Right forelimb (tissue), 1 donor: ENCODE measurements at places on chromosomes 5 and 9.

GRCh38 chr5:169751490-169751889 lies 114.4 kb downstream of the DOCK2 start:
- no peak for DNase-seq

GRCh38 chr9:128146591-128147120 lies 2.6 kb upstream of the LCN2 start:
- DNase-seq = no peak

- no peak for DNase-seq
Observed at GRCh38 chr9:130513078-130513477, 66.3 kb upstream of the FUBP3 start.

DNA sequence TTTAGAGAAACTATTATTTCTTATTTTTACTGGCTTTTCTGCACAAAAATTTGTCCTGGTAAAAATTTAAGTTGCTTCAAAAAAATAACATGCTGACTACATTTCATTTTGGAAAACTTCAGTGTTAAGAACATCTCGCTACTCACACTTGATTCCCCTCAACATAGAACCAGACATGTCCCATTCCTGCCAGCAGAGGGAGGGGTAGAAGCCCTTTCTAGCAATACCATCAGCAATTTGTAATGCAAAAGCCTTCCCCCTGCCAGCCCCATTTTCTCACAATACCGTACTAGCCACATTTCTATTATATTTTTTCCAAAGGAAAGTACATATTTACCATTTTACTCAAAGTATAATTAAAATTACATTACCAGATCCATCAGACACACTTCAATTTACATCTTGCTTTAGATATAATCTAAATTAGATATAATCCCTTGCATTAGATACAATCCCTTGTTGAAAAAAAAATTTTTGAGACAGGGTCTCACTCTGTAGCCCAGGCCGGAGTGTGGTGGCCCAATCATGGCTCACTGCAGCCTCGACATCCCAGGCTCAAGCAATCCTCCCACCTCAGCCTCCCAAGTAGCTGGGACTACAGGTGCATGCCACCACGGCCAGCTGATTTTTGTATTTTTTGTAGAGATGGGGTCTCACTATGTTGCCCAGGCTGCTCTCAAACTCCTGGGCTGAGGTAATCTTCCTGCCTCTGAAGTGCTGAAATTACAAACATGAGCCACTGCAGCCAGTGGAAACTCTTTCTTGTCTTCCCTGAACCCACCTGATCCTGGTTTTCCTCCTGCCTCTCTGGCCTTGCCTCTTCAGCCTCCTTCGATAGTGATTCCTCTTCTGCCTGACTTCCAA lies 39.6 kb upstream of the IDNK start:
- no peak for DNase-seq

DNA sequence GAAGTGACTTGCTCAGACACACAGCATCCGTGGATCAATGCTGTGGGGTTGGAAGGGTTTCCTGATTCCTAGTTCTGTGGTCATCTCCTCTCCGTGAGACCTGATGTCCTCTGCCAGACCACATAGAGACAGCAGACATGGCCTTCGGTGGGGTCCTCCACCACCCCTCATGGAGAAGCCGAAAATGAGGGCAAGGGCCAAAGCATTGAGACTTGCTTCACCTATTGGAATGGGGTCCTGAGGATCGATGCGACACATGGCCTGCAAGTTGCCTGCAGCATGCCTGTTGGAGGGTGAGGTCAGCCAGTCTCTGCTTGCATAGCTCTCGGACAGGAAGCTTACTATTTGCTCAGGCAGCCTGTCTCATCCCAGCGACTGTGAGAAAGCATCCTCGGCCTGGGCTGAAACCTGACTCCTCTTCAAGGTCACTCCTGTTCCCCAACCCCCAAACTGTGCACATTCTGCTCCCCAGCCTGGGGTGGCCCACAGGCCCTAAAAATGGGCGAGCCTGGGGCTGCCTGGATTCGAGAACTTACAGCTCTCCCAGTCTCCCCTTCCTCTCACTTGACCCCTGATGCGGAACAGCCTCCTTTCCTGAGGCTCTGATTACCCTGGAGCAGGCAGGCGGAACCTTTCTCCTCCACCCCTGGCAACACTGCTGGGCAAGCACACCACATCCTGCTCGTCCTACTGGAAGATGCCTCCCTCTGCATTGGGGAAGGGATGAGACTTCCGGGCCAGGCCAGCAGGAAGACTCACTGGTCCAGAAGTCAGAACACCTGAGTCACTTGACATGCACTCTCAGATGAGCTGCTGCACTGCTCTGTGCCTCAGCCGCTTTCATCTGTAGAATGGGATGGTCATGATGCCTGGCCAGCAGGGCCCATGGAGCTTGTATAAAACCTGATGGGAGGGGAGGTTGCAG lies 186.9 kb downstream of the RGS3 start:
- no peak for DNase-seq

GRCh38 chr9:4946937-4947336 lies 38.1 kb upstream of the JAK2 start:
- DNase-seq = no peak

DNA sequence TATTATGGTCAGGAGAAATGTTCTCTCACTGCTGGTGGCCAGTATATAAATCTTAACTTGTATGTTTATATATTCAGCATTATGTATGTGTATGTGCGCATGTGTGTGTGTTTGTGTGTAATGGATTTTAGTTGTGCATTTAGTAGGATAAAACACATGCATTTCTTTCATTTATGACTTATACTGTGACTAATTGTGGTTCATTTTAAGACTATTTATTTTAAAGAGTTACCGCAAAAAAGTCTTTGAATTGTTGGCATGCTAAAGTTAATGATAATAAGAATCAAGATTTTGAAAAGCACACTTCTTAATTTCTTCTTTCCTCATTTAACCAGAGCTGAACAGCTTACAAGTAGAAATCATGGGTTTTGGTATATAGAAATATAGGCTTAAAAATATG lies 60.9 kb downstream of the RAI14 start:
- no peak for DNase-seq

GRCh38 chr9:129513282-129513681 lies 107.6 kb downstream of the C9orf50 start:
- DNase-seq = no peak

DNA sequence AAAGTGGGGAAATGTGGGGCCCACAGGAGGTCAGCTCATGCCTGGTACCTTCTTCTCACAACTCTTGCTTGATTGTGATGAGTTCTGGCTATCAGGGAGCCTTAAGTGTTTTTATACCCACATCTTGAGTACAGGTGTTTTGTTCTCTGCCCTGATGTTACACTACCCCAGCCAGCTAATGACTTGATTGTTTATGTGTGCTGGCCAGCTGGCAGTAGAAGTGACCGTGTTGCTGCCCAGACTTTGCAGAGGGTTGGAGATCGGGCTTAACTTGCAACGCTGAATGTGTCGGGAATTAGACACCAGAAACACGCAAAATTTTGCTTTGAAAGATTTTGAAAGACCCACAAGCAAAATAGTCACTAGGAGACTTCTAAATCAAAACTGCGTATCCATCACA lies 16.9 kb upstream of the ZDHHC11B start:
- DNase-seq = no peak

GRCh38 chr9:96442491-96442890 lies 7.5 kb upstream of the HABP4 start:
- DNase-seq = no peak

DNA sequence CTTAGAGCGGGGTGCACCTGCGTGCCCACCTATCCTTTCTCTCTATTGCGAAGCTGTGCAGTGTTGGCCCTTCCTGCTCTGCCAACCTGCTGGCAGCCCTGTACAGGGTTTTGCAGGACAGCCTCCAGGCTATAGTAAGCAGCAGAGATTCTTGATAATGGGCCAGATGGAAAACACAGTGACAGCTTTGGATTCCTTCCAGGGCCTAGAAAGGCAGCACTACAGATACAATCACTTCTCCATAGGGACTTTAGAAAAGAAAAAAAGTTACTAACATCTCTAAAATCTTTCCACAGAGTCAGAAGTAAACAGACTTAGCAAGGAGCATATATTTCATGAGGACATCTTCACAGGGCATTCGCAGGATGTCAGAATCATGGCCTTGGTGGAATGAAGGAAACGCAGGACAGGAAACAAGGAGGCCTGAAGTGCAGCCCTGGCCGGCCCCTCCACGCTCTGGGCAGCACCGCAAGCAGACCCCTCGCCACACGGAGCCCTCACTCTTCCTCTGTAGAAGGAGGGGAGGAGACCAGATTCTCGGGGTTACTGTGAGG lies 172.1 kb upstream of the GAS1 start:
- peak; percentile 64 for DNase-seq

DNA sequence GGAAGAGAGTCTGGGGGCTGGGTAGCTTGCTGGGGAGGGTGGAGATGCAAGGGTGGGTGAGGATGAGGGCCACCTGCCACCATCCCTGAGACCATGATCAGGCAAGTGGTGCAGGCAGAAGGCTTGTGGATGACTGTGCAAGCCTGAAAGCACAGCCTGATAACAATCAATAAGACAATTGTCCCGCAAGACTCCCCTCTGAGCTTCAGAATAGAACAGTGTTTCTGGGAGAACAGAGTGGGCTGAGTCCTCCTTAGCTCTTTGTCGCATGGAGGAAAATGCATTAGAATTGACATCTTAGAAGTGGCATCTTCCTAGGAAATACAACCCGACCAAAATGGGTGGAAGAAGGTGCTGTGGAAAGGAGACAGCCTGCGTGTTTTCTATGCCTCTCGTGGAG lies 6.6 kb downstream of the GADD45G start:
- DNase-seq = no peak

DNA sequence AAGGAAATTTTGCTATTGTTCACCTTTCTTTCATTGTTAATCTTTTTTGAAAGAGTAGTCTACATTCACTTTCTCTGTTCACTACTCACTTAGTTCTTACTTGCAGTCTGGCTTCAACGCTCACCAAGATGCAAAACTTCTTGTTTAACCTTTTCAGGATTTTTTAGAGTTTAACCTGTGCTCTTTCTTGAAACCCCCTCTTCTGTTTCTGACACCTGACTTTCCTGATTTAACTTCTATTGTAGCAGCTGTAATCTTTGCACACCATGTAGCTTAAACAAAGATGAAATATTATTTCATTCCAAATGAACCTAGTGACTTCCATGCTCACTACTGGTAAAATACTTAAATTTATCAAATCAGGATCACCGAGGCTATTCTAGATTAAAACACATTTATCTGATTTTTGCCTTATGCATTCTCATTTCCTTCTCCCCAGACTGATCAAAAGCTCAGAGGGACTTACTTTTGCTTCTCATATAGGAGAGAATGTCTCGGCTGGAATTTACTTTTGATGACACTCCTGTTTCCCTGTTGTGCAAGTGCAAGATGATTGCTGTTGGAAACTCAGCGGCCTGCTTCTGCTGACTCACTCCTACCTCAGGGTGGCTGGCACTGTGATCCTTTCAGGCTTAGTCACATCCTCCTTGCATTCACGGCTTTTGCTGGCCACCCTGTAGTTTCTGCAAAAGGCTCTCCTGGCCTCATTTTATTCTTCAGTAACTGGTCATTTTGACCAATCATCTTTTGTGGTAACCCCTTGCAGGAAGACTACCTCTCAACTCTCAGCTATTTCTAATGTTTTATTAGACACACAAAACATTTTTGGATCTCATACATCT lies 109.3 kb upstream of the IFNE start:
- DNase-seq = no peak

- no peak for DNase-seq
Observed at GRCh38 chr5:159133041-159133741, 33.5 kb upstream of the EBF1 start.

DNA sequence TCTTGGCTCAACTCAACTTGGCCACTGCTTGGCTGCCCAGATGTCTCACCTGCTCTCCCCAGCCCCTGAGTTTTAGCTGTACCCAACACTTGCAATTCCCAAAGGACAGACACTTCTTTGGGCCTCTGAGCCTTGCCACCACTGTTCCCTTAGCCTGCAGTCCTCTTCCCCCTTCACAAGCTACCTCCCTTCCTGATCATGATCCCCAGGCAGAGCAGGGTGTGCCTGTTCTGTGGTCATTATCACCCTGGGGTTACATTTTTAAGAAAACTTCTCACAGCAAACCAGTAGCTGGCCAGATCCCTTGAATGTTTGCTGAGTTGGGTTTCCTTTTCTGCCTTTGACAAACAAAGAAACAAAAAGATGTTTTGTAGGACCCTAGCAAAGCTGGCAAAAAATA lies 87.5 kb upstream of the PRRC1 start:
- no peak for DNase-seq
